ENCODE measurements at places on chromosomes 6 and 20.
A peak's percentile ranks its signal among the peaks of the same experiment; 100 is the strongest.

DNA sequence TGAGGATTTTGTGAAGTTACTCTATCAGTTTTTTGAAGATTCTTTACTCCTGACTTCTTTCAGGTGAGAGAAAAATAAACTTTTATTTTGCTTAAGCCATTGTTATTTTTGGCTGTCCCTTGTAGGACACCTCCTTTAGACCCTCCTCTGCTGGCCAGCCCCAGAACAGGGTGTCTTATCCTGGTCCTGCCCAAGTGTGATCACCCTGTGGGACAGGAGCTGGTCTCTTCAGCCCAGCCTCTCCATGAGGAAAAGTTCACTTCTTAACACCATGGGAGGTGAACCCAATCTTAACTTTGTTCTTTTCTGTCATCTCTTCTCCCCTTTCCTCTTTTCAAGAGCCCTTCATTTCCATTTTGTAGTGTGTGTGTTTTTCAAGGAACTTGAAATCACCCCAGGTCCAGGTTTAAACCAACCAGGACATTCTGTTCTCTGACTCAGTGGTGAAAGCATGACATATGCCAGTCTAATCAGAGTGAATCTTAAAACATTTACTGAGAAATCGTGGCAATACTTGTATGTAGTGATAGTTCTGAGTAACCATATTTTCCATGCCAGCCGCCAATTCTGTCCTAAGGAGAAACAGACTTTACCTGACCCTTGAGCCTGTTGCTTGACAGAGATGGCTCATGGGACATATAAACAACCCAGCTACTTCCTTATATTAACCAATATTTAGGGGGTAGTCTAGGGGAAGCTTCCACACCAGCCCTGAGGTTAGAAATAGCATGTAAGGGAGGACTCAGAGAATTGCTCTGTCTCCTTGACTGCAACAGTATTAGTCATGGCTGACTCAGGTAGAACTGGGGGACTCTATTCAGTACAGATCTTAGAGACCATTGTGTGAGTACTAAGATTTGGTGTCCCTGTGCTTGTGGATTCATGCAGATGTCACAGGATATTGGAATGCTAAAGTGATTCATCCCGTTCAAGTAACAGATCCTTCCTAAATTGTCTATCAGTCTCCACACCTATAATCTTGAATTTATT, 48.8 kb downstream of the FLRT3 start:
- peak; percentile 42 for DNase-seq

GRCh38 chr6:157546321-157546720, 165.3 kb downstream of the ZDHHC14 start:
- no peak for DNase-seq

- no peak for DNase-seq
These were observed 952.9 kb upstream of the EPHA7 start for GRCh38 chr6:94372229-94372628.

- no peak for DNase-seq
These were observed 107.5 kb downstream of the CD24 start for GRCh38 chr6:106866875-106867658.

DNA sequence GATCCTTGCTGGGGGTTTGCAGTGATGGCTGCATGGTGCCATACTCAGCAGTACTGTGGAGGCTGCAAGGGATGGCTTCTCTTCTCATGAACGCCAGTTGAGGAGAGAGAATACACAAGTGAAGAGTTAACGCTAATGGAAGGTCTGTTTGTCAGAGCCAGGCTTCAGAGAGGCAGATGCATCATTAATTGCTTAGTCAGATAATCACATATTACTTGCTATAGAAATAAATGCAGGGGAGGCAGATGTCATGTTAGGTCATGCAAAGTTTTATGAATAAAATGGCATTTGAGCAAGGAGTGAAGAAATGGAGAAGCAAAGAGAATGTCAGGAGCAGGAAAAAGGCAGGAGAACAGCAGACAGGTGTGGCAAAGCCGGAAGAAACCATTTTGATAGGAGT, 51.2 kb downstream of the CDS2 start:
- no peak for DNase-seq

DNA sequence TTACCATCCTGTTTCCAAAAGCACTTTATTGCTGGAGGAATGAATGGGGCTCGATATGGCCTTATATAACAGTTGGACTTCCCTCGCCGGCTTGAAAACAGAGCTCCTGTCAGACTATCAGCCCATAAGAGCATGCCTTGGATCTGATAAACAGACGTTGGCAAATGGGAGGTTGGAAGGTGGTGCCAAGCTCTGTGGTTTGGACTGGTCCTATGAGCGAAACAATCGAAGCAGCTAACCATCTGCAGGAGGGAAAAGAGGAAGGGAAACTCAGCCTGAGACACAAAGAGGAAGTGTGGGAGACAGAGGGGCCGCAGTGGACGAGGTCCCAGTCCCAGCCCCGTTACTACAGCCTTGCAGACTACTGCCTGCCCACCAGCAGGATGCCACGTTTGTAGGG, 92.9 kb downstream of the TFAP2C start:
- DNase-seq = no peak

GRCh38 chr6:161493576-161494118, 219.8 kb upstream of the AGPAT4 start:
- DNase-seq = no peak

DNA sequence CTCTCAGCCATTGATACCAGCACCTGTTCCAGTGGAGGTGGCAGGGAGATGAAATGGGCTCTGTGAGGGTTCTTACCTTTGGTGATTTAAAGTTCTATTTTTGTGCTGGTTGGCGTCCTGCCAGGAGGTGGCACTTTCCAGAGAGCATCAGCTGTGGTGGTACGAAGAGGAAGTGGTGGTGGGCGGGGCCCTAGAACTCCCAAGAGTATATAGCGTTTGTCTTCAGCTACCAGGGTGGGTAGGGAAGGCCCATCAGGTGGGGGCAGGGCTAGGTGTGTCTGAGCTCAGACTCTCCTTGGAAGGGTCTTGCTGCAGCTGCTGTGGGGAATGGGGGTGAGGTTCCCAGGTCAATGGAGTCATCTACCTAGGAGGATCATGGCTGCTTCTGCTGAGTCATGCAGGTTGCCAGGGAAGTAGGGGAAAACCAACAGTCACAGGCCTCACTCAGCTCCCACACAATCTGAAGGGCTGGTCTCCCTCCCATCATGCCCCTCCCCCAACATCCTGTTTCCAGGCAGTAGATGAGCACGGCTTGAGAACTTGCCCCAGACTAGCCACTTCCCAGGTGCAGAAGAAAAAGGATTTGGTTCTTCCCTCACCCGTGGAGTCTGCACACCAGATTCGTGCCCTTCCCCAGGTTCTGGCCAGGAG, 46.6 kb downstream of the MOXD1 start:
- DNase-seq = no peak

- DNase-seq = peak; percentile 2
These were observed 74.4 kb downstream of the ELOVL4 start for GRCh38 chr6:79872986-79873385.

- no peak for DNase-seq
These were observed 186.9 kb upstream of the SLC24A3 start for GRCh38 chr20:19025430-19026120.

DNA sequence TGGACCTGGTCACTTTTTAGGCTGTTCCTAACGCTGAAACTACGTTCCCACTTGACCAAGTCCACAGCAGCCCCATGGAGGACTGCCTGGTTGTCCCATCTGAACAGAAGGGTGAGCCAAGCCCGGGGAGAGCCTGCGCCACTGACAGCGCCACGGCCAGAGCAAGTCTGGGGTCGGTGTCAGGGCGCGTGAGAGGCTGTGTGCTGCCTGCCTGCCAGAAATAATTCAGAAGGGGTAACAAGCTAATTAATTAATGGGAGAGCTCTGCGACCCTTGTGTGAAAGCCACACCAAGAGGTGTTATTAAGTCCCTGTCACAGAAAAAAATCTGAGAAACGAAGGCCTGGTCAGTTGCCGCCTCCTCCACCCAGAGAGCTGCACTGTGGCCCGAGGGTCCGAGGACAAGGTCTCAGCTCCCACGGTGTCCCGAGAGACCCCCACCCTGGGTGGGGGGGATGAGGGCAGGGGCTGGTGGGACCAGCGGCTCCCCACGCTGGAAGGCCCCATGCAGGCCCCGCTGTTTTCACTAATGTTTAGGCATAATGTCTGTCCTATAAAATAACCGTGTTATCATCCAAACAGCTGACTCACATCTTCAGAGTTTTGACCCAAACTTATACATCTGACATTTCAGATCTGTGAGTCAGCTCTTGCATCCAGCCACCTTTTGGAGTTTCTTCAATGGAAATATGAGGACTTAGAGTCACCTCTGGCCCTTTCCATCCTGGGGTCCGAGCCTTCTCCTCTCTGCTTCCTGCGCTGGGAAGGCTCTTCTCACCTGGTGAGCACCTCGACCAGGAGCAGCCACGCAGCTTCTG, 58.5 kb downstream of the DLL1 start:
- no peak for DNase-seq

GRCh38 chr20:62937268-62938104, 461 bp upstream of the GID8 start:
- peak; percentile 96 for DNase-seq

- no peak for DNase-seq
These were observed 178.4 kb downstream of the MTHFD1L start for GRCh38 chr6:151043944-151044343.

GRCh38 chr6:105867277-105867676, 218.9 kb upstream of the PRDM1 start:
- no peak for DNase-seq

GRCh38 chr6:41966961-41967311, 25.3 kb upstream of the CCND3 start:
- peak; percentile 84 for DNase-seq
